ENCODE measurements at places on chromosomes 3 and 15.

DNA sequence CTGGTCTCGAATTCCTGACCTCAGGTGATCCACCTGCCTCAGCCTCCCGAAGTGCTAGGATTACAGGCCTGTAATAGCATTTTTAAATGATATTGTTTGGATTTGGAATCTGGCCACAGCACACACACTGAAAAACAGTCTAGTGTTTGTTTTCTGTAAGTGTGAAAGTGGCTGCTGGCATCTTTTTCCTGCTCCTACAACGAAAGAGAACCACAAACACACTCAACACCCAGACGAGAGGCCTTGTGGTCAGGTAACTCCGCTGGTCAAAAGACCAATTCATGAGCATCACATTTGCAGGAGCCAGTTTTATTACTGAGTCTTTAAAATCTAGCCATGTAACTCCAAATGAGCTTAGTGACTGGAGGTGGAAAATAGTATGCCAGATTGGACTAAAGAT is 50.2 kb downstream of the IMPG2 start:
- no peak for DNase-seq

- DNase-seq, result peak; percentile 85
These were observed 2.4 kb upstream of the RPL29 start for GRCh38 chr3:51997935-51998596.

DNA sequence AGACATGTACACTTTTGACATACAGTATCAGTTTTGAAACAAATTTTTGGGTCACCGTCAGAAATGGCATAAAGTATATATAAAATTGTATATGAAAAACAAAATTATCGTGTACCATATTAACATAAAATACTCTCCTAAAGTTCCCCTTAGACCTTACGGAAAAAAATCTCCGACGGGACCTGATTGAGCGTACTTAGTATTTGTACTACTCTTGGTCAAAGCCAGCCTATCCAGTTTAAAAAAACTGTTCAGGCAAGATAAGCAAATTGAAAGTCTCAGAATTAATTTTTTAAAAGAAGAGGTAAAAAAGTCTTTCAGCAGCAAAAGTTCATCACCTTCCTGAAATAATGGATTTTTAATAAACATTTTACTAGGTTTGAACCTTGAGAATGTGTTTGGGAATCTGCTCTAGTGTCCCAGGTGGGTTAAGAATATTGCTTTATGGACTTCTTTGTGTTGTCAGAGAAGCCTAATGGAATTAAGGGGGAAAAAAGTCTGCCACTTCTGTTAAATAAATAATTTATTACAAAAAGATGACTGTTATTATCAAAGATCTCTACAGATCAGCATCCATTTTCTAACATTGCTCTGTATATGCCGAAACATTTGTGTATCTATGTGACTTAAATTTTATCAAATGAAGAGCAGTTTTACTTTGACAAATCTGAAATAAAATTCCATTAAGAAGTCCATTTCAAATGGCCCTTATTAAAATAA is 48.6 kb downstream of the ZBTB20 start:
- no peak for DNase-seq

- DNase-seq, result no peak
These were observed 54.4 kb downstream of the LRRK1 start for GRCh38 chr15:100973351-100974111.

GRCh38 chr3:129313665-129314385 is 35.2 kb downstream of the HMCES start:
- no peak for DNase-seq

- no peak for DNase-seq
These were observed 100.0 kb upstream of the CSPG5 start for GRCh38 chr3:47678446-47679338.

- DNase-seq, result no peak
These were observed 237.4 kb upstream of the TRIM42 start for GRCh38 chr3:140440446-140440845.

GRCh38 chr3:58584690-58585004 is 7.5 kb upstream of the FAM107A start:
- DNase-seq, result no peak

DNA sequence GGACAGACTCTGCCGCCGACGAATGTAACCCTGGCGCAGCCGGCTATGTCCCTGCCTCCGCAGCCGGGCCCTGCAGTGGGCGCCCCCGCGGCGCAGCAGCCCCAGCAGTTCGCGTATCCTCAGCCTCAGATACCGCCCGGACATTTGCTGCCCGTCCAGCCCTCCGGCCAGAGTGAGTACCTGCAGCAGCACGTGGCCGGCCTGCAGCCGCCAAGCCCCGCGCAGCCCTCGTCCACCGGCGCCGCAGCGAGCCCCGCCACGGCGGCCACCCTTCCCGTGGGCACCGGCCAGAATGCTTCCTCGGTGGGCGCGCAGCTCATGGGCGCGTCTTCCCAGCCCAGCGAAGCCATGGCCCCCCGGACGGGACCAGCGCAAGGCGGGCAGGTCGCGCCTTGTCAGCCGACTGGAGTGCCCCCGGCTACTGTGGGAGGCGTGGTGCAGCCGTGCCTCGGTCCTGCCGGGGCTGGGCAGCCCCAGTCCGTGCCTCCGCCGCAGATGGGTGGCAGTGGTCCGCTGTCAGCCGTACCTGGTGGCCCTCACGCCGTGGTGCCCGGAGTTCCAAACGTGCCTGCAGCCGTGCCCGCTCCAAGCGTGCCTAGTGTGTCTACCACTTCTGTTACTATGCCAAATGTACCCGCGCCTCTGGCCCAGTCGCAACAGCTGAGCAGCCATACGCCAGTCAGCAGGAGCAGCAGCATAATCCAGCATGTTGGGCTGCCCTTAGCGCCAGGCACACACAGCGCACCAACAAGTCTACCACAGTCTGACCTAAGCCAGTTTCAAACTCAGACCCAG is 2.4 kb downstream of the TSC22D2 start:
- peak; percentile 33 for DNase-seq

DNA sequence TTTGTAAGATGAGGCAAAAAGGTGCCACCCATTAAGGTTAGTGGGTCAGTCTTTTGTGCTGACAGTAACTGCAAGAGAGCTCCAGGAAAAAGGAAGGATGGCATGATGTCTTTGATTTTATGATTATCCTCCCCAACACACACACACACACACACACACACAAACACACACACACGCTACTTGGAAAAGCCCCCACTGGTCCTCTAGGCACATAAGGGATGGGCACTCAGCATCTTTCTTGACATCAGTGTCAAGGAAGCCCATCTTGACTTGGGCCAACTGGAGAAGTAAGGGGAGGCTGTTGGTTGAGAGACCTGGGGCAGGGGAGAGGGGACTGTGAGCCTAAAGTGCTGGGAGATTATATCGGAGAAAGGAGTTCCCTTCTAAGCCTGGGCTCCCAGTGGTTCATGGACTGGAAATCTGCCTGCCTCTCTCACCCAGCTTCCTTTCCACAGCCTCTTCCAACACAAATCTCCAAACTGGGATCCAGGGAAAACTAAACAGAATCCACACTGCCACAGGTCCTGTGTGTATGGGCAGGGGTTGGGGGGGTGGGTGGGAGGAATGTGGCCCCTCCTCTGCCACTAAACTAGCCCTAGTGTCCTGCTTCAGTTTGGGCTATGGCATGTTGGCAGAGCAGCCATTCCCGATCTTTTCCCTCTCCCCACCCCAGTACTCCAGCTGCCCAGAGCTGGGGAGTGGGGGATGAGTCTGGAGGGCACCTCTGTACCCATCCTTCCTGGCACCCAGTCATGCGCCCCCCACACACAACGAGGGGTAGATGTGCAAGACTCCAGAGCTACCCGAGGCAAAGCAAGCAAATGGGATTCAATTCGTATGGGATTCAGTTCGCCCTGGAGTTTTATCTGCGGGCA is 1.6 kb downstream of the AMOTL2 start:
- no peak for DNase-seq

DNA sequence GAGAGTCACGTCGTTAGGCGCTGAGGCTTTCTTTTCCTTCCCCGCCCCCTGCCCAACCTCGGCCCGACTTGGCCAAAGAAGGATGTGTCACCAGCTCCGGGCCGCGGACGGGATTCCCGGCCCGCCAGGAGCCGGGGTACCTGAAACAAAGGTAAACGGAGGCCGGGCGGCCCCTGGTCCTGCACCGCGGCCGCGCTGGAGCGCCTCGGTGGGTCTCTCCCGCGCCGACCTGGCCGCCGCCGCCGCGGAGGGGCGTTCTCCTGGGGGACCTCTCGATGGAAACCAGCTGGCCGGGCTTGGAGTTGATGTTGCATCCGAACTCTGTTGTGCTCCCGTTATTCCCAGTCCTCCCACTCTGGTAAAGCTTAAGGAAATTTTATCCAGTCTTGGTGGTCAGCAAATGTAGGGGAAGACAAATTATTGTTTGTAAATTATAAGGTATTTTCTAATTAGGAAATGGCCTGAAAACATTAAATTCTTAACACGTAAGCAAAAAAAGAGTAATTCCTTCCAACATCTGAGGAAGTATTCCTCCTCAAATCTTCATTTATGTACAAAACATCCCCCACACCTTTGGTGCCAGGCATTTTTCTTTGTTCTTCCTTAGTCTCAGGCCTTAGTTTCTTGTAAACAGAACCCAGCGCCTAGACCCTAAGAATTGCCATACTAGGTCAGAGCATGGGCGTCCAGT is 888 bp downstream of the PPP2R3A start:
- no peak for DNase-seq

DNA sequence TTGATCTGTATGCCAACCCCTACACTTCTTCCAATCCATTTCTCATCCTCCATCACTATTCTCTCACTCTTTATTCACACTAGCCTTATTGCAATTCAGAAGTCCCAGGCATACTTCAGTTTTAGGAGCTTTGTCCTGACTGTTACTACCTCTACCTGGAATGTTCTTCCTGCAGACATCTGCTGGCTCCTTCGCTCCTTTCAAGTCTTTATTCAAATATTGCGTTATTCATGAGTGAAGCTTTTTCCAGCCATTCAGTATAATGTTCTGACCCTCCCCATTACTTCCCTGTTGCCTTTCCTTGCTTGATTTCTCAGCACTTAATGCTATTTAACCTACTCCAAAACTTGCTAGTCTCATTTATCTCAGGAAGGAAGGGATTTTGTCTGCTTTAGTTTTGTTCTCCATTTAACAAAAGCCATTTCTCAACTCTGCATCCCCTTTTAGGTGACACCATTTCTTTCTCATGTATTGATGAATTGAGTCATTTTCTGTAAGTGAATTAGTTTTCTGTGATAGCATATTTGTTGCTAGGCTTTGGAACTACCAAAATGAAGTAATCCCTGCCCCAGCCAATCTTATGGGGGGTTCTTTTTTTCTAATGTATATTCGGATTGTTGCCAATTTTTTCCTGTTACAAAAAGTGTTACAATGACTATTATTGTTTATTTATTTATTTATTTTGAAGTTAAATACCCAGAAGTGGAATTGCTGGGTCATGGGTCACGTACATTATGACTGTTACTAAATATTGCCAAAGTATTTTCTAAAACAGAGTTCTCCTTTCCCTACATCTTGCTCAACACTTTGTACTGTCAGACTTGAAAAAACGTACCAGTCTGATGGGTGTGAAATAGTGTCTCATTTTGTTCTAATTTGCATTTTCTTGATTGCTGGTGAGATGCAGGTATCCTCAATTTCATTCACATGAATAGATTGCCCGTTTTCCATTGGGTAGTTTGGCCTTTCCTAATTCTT is 9.4 kb downstream of the ATP11B start:
- DNase-seq, result no peak

GRCh38 chr3:105315815-105316214 is 50.9 kb upstream of the ALCAM start:
- DNase-seq, result no peak

DNA sequence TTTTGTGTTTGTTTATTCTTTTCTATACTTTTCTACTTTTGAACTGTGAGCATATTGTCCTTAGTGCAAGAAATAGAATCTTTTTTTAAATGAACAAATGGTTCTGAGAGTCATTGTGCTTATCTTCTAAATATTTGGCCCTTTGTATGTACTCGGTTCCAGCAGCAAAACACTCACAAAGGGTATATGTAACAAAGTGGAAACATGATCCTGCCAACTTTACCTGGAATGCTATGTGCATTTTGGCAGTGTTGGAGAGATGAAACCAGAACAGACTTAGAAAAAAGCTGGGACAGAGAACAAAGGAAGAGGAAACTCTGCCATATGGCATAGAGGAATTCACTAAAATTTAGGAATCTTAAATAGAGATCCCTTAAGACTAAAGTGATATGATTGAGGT is 150.1 kb downstream of the FGF12 start:
- no peak for DNase-seq

DNA sequence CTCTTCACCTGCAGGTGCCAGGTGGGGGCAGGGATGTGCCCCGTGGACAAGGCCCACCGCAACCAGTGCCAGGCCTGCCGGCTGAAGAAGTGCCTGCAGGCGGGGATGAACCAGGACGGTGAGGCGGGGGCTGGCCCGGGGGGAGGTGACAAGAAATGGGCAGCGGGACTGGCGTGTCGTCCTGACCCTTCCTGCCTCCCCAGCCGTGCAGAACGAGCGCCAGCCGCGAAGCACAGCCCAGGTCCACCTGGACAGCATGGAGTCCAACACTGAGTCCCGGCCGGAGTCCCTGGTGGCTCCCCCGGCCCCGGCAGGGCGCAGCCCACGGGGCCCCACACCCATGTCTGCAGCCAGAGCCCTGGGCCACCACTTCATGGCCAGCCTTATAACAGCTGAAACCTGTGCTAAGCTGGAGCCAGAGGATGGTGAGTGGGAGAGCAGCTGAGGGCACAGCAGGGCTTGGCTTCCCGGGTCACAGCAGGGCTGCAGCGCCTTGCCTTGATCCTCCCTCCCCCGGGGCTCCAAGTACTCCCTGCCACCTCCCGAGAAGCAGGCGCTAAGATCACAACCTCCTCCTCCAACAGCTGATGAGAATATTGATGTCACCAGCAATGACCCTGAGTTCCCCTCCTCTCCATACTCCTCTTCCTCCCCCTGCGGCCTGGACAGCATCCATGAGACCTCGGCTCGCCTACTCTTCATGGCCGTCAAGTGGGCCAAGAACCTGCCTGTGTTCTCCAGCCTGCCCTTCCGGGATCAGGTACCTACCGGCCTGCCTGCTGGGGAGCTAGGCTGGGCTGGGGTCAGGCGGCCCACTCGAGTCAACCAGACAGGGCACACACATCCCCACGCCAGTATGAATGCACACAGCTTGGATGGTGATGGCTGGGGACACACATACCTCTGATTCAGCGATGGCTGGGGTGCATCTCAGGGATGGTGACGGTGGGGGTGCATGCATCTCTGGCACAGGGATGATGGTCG is 1.7 kb downstream of the NR2E3 start:
- no peak for DNase-seq

GRCh38 chr15:98983334-98983733 is 24.3 kb downstream of the PGPEP1L start:
- DNase-seq, result no peak

GRCh38 chr3:74623261-74623836 is 8.9 kb upstream of the CNTN3 start:
- DNase-seq, result no peak

Data from 8988T (cell line).